ENCODE measurements at places on chromosomes 12 and 14. TPM values are rescaled to one million over a fixed set of nuclear protein-coding genes. Genes with fewer than 3 reads are reported as not detected.

SLC38A2 gene
- total RNA-seq, result 201 TPM

PSMB11 gene
- total RNA-seq, result not detected

GRIP1 gene
- 58.6 TPM for total RNA-seq

GPR137C gene
- total RNA-seq, result 41.9 TPM

ADCY6 gene
- 47.3 TPM for total RNA-seq

HOXC5 gene
- not detected for total RNA-seq

NOVA1 gene
- 132 TPM for total RNA-seq

IGFBP6 gene
- total RNA-seq, result 5.5 TPM

PHLDA1 gene
- total RNA-seq, result 20.3 TPM

MSI1 gene
- total RNA-seq, result 16.4 TPM

DLK1 gene
- 0.54 TPM for total RNA-seq

OASL gene
- total RNA-seq, result 0.18 TPM

MLXIP gene
- 18.9 TPM for total RNA-seq

RGS6 gene
- 15.0 TPM for total RNA-seq

KRT75 gene
- total RNA-seq, result not detected

NELL2 gene
- 554 TPM for total RNA-seq

SSPN gene
- 7.3 TPM for total RNA-seq

SLC2A3 gene
- 69.8 TPM for total RNA-seq

AGAP2 gene
- 22.7 TPM for total RNA-seq

LTBP2 gene
- 0.91 TPM for total RNA-seq

ZFHX2 gene
- total RNA-seq, result 4.2 TPM

TNFAIP2 gene
- total RNA-seq, result 8.6 TPM

DGLUCY gene
- total RNA-seq, result 31.6 TPM

ZFYVE26 gene
- total RNA-seq, result 25.6 TPM

UBE2N gene
- 133 TPM for total RNA-seq

AJUBA gene
- 7.4 TPM for total RNA-seq

GALNT6 gene
- 1.5 TPM for total RNA-seq

SPTSSA gene
- total RNA-seq, result 12.0 TPM

KLHL33 gene
- 0.18 TPM for total RNA-seq

IRF2BPL gene
- 28.5 TPM for total RNA-seq

CEBPE gene
- total RNA-seq, result not detected

DIO3 gene
- 6.1 TPM for total RNA-seq

TMX1 gene
- total RNA-seq, result 28.6 TPM

KRT77 gene
- total RNA-seq, result 0.09 TPM

ATXN7L3B gene
- total RNA-seq, result 66.4 TPM

PRPH gene
- 3.1 TPM for total RNA-seq

TNS2 gene
- total RNA-seq, result 26.7 TPM

WBP11 gene
- 26.2 TPM for total RNA-seq

KTN1 gene
- 88.5 TPM for total RNA-seq

MYF6 gene
- total RNA-seq, result 0.64 TPM

OR4K14 gene
- total RNA-seq, result not detected

CBLN3 gene
- total RNA-seq, result 0.91 TPM

STAC3 gene
- total RNA-seq, result 0.54 TPM

PIP4K2C gene
- total RNA-seq, result 13.6 TPM

ADAM21 gene
- total RNA-seq, result 0.18 TPM

RERGL gene
- total RNA-seq, result 0.91 TPM

RD3L gene
- not detected for total RNA-seq

SLC22A17 gene
- 115 TPM for total RNA-seq

CCDC198 gene
- total RNA-seq, result 5.4 TPM

ALX1 gene
- not detected for total RNA-seq

GSG1 gene
- not detected for total RNA-seq

KRT6B gene
- total RNA-seq, result not detected

DIP2B gene
- total RNA-seq, result 77.0 TPM

All from cerebellum (tissue), 4 donors.